Activated T-cell treated with anti-CD3 and anti-CD28 coated beads, Interleukin-2, amount 50 U/mL, for 72 hours (primary cell): ENCODE measurements at places on chromosomes 4 and X. TPM values are rescaled to one million over a fixed set of nuclear protein-coding genes. Genes with fewer than 3 reads are reported as not detected.

The RASL11B gene
- total RNA-seq = 1.4 TPM

The NLGN3 gene
- total RNA-seq = 2.9 TPM

The QDPR gene
- total RNA-seq = 22.6 TPM

The EGF gene
- not detected for total RNA-seq

The UGT2B17 gene
- total RNA-seq = not detected

The BANK1 gene
- total RNA-seq = 0.22 TPM

The GABRG1 gene
- total RNA-seq = not detected

The FABP2 gene
- not detected for total RNA-seq

The CT45A2 gene
- not detected for total RNA-seq

DNA sequence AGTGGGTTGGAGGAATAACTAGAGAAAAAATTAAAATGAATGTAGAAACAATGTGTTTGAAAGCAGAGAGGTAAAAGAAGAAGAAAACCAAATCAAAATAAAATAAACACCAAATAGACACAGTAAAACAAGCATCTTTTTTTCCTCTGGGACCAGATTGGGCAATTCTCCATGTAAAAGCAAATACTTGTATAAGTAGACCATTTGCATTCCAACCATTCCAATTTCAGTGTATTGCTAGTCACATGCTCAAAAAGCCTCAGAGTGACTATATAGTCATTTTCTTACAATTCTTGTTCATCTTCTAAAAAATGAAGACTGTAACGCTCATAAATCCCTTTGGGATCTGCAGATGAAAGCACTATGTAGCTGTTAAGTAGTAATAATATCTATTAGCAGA, 969.5 kb downstream of the PCDH18 start:
- no peak for DNase-seq

- no peak for DNase-seq
These were observed 1428.7 kb downstream of the PCDH18 start for GRCh38 chr4:136103616-136104015.

GRCh38 chr4:90120037-90120436, 7.2 kb upstream of the CCSER1 start:
- DNase-seq = no peak

GRCh38 chrX:1169189-1169588, 43.3 kb downstream of the CRLF2 start:
- DNase-seq = no peak

DNA sequence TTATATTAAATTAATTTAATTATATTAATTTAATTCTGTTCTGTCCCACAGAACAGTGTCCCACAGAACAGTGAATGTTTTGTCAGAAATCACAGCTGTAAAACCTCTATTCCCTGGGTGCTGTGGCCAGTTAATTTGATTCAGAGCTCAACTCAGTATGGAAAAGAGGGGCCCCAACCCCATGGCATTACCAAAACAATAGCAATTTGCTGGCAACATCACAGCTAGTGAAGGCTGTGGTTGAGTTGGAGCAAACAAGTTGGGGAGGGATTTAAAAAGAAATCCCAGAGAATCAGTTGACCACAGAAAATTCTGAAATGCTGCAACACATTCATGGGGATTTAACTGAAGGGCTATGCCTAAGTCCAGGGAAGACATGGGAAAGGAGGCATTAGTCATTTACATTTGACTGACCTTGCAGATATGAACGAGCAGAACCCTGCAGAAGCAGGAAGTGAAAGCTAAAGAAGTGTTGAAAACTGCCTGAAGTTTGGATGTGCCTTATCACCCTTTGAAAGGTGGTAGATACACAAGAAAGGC, 30.1 kb downstream of the PDHA2 start:
- DNase-seq = no peak

GRCh38 chr4:83223781-83224180, 60.8 kb downstream of the COQ2 start:
- DNase-seq = no peak

GRCh38 chr4:86048426-86048825, 311.4 kb downstream of the MAPK10 start:
- no peak for DNase-seq

- no peak for DNase-seq
These were observed 120.3 kb upstream of the USP9X start for GRCh38 chrX:40964633-40965586.

DNA sequence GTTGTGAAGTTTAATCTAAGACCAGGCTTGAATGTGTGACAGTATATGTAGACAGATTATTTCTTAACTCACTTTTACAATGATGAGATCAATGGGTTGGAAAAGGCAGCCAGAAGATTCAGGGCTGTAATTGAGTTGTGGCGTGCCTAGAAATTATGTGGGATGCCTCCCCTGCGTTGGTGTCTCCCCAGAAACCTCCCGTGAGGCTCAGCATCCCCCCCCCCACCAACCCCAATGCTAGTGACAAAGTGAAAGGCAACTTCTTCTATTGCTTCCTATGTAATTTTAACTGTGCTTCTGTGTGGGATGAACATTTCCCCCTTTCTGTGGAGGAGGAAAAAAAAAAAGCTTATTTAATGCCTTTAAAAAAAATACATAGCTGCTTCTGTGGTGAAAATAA, 297.9 kb downstream of the ARHGAP10 start:
- DNase-seq = no peak

GRCh38 chrX:34918856-34919255, 23.7 kb upstream of the FAM47B start:
- DNase-seq = no peak

GRCh38 chrX:31934015-31934414, 862.2 kb upstream of the FTHL17 start:
- no peak for DNase-seq

DNA sequence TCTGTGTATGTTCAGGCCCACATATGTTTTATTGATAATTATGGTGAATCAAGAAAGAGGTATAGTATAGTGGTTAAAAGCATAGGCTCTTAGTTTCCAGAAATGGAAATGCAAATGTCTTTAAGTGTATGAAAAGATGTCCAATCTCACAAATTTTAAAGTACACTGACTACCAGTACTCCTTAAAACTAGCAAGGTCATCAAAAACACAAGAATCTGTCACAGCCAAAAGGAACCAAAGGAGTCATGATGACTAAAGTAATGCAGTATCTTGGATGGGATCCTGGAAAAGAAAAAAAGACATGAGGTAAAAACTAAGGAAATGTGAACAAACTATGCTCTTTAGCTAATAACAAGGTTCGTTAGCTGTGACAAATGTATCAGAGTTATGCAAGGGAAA, 661 bp upstream of the RBM41 start:
- no peak for DNase-seq

DNA sequence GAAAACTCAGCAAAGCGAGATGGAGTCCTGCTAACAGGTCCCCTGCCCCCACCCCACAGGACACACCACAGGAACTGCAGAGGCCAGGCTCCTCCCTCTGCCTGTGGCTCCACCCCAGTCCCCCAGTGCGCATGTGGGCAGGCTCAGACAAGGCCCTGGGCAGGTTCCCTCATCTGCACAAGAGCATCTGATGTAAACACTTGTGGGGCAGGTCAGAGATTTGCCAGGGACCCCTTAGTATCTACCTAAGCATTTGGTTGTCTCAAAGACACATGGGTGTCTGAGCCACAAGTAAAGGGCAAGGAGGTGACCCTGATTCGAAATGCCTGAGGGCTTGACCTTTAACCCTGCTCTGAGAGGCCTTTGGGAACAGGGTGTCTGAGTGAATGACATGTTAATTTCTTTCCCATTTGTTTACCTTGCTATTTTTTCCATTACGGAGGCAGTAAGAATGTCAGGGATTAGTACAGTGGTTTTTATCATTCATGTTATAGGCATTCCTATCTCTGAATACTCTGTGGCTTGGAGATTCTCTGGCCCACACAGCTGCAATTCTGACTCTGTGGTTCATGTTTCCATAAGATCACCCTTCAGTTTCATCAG, 85.3 kb downstream of the ZNF518B start:
- no peak for DNase-seq

- no peak for DNase-seq
These were observed 14.7 kb upstream of the EPGN start for GRCh38 chr4:74293558-74293957.

DNA sequence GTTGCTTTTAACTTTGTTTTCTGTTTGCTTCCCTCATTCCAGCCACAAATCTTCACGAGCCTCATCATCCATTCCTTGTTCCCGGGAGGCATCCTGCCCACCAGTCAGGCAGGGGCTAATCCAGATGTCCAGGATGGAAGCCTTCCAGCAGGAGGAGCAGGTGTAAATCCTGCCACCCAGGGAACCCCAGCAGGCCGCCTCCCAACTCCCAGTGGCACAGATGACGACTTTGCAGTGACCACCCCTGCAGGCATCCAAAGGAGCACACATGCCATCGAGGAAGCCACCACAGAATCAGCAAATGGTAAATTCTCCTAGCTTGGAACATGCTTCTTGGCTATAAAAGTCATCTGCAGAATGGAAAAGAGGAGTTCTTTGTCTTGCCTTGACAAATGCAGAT, 12.6 kb downstream of the AMTN start:
- no peak for DNase-seq

GRCh38 chr4:117249333-117249732, 164.0 kb upstream of the TRAM1L1 start:
- DNase-seq = no peak

DNA sequence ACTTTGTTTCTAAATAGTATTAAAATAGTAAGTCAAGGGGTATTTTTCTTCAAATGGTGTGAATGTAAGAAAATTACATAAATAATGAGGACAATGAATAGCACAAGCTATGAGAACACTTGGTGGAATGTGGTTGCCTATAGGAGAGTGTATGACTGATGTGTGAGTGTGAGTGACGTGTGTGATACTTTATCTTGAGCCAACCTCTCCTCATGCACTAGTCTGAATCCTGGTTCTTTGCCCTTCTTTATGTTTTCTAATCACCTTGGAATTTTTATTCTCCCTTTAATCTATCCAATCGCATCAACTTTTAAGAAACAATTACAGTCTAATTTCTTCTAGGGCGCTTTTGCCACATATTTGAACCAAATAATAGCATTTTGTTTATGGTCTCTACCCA, 98.2 kb downstream of the YIPF7 start:
- DNase-seq = no peak

DNA sequence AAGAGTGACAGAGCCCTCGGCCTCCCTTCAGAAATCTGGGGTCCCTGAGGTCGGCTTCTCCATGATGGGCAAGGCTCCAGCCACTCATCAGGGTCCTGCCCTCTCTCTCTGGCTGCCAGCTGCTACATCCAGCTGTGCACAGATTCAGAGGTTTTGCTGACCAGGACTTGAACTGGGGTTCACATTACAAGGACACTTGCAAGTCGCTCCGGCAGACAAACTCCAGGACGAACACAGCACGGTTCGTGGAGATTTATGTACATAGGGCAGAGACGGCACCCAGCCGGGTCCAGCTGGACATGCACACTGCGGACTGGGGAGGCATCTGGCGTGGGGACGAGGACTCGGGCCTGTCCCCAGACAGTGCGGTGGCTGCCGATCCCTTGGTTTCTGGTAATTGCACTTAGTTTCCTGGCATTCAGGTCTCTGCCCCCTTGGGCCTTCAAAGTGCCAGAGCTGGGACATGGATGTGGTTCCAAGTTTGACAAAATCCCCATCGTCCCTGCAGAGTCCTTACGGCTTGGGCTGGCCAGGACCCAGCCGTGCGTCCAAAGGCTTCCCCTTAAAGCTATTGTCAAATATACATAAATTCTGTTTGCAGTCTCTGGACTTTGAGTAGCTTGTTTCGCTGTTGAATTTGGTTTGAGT, 6.2 kb upstream of the C4orf50 start:
- no peak for DNase-seq

DNA sequence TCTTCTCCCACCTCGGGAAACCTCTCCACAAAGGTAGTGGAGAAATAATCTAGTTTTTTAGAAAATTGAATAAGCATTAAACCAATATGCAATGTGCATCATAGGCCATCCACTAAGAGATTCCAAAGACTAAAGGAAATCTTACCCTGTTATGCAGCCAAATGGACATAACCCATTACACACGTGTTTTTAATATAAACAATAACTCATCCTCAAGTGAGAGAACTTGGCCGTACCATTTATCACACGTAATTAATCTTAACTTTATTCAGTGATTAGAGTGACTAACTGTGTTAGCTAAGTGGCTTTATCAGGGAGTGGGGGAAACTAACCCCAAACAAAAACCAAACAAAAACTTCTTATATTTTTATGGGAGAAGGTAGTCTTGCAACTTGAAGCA, 57.8 kb downstream of the AFM start:
- no peak for DNase-seq

- DNase-seq = no peak
These were observed 52.8 kb downstream of the REPS2 start for GRCh38 chrX:16999275-16999674.

DNA sequence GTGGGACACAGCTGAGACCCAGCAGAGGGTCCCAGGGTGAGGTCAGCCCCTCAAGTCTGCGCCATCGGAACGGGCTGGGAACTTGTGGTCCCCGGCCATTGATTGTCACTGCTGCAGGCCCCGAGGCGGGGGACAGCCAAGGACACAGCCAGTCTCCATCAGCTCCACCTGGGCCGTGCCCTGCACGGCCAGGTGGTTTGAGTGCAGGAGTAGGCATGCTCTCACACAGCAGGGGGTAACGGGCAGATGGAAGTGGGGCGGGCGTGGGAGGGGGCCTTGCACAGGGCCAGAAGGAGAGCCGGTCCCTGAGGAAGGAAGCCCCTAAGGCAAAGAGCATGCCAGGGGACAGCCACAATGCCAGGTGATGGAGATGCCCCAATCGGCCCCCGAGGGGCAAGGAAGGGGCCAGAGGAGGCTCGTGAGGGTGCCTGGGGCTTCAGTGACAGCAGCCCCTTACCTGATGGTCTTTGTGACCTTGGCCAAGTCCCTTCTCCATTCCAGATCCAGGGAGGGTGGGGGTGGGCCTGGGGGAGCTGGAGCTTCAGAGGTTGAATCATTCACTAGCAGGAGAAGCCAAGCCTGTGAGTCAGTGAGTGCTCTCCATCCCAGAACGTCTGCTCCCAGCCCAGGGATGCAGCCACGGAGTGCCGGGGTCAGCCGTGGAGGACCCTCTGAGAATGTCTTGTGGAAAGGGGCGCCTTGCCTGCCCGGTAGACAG, 2.3 kb downstream of the ATP2B3 start:
- DNase-seq = no peak

- no peak for DNase-seq
These were observed 96.6 kb downstream of the EFHC2 start for GRCh38 chrX:44246826-44247225.

DNA sequence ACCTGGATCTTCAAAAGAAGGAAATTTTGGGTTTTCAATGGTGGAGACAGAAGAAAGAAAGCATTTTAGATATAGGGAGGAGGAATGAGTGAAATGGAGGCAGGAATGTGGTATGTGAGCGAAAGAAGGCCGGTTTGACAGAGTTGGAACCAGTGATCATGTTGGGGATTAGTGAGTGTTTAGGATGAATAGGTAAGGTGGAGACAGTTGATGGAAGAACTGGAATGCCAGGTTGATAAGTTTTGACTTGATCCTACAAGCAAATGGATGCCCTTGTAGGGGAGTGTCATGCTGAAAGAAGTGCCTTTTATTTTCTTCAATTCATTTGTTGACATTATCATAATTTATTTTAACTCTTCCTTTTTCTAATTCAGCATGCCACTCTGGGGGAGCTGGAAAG, 207.8 kb upstream of the AMOT start:
- no peak for DNase-seq

DNA sequence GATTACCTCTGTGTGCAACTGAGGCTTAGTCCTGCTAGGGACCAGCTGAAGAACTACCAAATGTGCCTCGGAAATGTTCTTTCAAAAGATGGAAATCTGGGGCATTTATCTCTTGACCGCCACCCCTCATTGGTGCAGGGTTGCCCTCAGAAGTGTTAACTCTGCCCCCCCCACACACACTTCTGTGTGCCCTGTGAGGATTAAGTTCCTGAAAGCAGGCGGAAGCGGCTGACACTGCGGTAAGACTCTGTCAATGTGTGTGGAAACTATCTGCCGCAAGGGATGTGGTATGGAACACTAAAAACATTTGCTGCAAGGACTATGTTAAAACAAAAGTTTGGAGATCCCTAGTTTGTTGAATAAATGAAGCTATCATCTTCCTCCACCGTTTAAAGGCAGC, 106.9 kb upstream of the NDP start:
- DNase-seq = no peak
